ENCODE measurements at places on chromosomes 12 and 14. TPM values are rescaled to one million over a fixed set of nuclear protein-coding genes. Genes with fewer than 3 reads are reported as not detected.

GRCh38 chr12:2138871-2139308 is 86.1 kb downstream of the CACNA1C start:
- no peak for DNase-seq

DNA sequence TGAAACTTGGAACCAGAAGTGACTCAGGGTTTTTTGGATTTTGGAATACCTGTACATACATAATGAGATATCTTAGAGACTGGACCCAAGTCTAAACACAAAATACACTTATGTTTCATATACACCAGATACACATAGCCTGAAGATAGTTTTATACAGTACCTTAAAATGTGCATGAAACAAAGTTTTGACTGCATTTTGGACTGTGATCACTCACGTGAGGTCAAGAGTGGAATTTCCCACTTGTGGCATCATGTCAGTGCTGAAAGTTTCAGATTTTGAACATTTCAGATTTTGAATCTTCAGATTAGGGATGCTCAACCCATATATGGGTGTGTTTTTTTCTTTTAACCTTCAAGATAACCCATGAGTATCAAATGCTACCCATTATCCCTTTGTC is 6.6 kb downstream of the SBNO1 start:
- DNase-seq: no peak

DNA sequence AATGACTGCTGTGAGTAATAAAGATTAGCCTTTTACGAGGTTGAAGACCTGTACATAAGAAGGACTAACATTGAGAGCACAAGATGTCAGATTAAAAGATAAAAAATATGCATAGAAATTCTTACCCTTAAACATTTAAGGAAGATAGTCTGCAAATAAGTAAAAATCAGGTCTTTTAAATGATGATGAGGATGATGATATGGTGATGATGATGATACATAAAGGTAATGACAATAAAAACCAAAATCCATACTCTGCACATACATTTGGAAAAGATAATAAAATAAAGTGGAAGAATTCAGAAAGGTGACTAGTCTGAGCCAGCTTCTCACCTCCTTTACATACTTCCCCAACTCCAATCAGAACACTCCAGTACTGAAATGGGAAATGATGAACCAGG is 124.5 kb downstream of the PTCSC3 start:
- DNase-seq: no peak

- no peak for DNase-seq
Observed at GRCh38 chr14:37650356-37651037, 55.1 kb downstream of the TTC6 start.

DNA sequence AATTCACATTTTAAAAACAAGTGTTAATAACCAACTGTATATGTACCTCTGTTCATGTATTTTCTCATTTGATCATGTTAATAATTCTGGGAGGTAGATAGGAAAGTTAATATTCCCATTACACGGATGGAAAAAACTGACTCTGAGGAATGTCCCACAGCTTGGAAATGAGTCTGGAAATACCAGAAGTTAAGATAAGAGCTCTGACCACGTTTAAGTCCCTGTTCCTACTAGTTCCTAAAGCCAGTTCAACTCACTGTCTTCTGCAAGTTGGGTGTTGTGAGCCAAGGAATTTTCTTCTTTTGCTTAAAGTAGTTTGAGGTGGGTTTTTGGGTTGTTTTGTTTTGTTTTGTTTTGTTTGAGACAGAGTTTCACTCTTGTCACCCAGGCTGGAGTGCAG is 104.5 kb downstream of the TMEM30B start:
- DNase-seq: no peak

DNA sequence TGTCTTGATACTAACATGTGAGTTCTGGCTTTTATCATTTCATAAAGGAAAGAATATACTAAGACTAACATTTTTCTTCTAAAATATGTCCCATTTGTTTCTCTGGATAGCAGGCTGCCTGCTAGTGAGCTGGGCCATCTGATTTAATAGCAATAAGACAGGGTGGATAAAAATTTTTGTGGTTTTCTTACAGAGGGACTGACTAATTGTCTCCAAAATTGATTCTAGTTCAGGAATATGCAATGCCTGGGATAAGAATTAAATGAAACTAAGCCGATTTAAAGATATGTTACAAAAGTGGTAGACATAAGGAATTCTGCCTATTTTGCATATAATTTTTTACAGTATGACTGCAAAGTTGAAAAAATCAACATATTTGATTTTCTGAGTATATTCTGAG is 252.9 kb upstream of the NAV3 start:
- DNase-seq: no peak

- DNase-seq: peak; percentile 56
Observed at GRCh38 chr14:68563251-68564131, 229.4 kb downstream of the ZFP36L1 start.

DNA sequence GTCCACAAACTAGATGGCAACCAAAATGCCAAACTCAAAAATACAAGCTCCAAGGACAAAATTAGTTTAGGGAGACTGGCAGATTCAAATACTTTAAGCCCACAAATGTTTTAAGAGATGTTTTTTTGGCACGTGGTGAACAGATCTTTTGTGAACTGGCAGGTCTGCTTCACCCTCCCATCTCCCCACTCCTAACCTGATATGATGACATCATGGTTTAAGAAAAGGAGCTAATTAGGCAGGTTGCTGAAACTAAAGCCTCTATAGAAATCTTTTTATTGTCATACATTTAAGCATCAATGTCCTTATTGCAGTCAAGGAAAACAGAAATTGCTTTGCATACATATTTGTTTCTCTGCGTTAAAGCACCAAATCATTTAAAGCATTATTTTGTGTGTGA is 5.8 kb downstream of the LRIG3 start:
- DNase-seq: no peak

DNA sequence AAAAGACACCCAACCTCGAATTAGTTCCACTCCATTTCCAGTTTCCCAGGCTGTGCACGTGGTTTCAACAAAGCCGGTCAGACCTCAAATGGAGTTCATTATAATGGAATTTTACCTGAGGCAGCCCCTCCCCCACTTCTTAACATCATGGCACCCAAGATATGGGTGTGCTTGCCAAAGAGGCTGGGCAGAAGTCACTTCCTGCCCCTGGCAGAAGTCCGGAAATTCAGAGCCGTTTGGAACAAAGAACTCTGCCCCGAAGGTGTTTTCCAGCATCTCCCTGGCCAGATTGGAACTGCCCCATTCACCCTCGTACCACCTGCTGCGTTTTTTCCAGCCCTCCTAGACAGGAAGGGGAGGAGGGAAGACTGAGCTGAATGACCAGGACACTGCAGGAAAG is 8.2 kb downstream of the VDR start:
- no peak for DNase-seq

DNA sequence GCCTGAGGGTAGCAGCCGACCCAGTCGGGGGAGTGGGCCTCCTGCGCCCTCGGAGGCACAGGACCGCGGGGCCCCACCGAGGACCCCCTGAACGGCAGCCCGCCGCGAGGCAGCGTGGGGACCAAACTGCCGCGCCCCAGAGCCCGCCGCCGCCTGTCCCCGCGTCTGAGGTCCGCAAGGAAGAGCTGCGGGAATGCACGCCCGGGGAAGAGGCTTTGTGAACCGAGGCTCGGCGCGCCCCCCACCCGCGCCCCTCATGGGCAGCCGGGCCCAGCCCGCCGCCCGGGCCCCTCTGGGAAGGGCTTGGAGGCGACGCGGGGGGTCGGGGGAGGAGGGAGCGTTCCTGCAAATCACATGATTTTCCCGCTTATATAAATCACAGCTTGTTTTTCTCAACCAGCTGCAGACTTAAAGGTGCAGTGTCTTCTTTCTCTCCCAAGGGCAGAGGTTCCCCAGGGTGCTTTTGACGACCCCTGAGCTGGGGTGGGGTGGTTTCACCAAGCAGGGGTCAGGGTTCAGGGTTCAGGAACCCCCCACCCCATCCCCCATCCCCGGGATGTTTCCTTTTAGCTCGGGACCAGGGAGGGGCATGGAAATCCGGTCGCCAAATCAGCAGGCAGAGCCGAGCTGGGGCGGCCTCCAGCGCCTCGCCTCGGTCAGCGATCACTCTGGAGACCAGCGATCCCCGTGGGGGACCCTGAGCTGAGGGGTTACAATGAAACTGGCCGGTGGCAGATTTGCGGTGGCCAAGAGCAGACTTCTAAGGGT is 44.7 kb upstream of the ATP23 start:
- peak; percentile 86 for DNase-seq

DNA sequence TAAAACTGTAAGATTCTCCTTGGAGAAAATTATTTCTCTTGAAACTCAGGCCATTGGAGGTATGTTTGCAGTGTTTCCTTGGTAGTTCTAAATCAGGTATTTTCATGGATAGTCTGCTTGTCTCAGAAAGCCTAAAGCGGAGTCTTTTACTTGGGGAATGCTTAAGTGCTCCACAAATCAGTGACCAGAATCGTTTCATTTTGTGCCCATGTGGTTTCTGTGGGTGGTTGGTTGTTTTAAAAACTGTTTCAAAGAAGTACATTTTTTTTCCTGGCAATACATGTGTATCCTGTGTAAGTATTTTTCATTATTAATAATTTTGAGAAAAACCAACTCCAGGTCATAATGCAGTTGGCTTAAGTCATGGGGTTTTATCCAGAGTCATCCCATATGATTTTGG is 33.6 kb downstream of the CCDC91 start:
- no peak for DNase-seq

GRCh38 chr12:93790472-93791152 is 113.4 kb downstream of the CRADD start:
- no peak for DNase-seq

Gene RNASE2
- not detected for total RNA-seq

Gene GNPTAB
- 68.2 TPM for total RNA-seq

Gene KHNYN
- total RNA-seq: 56.7 TPM

Gene CLEC2A
- total RNA-seq: 35.7 TPM
